NCI-H1417 treated with DMSO at 0.1 percent for 48 hours (cell line): ENCODE measurements at places on chromosomes 2 and 18.

- no peak for DNase-seq
Measured at GRCh38 chr2:158671360-158672245, 123.5 kb upstream of the DAPL1 start.

GRCh38 chr18:56380685-56381084 lies 257.7 kb downstream of the TXNL1 start:
- no peak for DNase-seq

GRCh38 chr2:190093793-190094192 lies 31.3 kb upstream of the MSTN start:
- no peak for DNase-seq

DNA sequence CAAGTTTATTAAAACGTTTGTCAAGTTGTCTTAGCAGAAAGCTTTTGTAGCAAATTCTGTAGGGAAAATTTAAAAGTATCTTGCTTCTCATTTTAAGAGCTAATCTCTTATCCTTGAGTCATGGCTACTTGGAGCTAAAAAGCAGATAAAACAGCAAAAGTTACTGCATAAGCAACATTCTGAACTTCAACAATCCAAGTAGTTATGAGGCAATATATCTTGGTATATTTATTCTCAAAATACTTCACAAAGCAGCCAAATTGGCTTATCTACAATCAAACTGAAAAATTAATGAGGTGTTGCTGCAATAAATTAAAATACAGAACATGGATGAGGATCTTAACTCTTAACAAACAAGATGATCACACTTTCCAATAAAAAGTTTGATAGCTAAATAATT lies 306.5 kb downstream of the PIEZO2 start:
- no peak for DNase-seq

GRCh38 chr2:121595012-121595891 lies 54.0 kb downstream of the CLASP1 start:
- peak; percentile 83 for DNase-seq

GRCh38 chr2:240451108-240451611 lies 15.7 kb downstream of the GPC1 start:
- DNase-seq = no peak

GRCh38 chr2:234577191-234577590 lies 80.3 kb upstream of the ARL4C start:
- no peak for DNase-seq

GRCh38 chr2:30503007-30503694 lies 56.1 kb downstream of the LCLAT1 start:
- DNase-seq = no peak

DNA sequence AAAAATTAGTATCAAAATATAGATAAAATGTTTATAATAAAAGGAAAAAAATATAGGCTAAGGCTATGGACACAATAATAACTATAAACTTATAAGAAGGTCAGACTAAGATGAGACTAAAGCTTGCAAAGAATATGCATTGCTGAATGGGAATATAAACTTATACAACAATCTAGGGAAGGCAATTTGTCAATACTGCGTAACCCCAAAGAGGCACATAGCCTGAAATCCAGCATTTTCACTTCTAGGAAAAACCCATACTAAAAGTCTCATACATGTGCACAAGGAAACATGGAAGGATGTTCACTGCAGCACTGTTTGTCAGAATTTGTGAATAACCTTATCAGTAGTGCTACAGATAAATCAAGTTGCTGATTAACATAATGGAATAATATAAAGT lies 45.5 kb downstream of the FANCL start:
- no peak for DNase-seq

DNA sequence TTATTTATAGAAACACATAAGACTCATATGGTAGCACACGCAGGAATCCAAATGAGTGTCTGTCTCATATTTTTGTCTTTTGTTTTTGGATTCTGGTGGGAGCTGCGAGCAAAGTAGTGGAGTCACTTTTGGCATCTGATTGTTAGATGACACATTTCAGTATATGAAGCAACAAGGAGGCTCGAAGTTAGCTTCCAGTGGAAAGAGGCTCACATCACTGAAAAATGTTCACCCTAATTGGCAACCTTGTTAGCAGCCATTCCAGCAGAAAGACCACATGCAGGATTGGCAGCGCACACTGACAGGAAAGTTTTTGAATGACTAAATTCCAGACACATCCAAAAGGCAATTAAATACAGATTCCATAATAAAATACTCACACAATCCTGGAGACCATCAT lies 87.4 kb downstream of the MYT1L start:
- no peak for DNase-seq

GRCh38 chr2:143088388-143088787 lies 40.8 kb upstream of the ARHGAP15 start:
- no peak for DNase-seq

DNA sequence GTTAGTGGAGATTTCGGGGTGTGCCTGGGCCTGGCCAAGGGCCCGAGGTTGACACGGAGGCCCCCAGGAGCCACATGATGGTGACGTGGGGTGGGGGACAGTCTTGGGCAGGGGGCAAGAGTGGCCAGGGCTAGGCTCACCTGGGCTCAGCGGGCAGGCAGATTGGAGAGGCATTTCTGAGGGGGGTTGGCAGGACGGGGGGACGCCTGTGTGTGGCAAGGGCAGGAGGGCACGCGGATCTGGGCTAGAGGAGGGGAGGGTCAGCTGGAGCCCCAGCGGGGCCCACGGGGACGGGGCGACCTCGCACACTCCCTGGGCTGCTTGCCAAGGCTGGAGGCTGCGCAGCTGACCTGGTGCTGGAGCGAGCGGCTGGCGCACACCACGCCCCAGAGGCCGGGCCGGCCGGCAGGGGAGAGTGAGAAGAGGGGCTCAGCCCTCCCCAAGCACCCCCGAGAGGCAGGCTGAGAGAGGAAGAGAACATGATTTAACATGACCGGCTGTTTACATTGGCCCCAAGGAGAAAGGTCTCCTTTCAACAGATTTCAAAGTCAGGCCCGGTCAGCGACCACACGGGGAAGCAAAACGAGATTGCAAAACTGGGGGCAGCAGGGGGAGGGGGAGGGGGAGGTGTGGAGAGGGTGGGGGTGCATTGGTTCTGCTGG lies 38.0 kb upstream of the SNED1 start:
- no peak for DNase-seq
